Muscle of leg (tissue), 16 donors: ENCODE measurements at places on chromosomes 4 and X. TPM values are rescaled to one million over a fixed set of nuclear protein-coding genes. Genes with fewer than 3 reads are reported as not detected.

The MAGEE2 gene
- total RNA-seq, result 0.27 TPM

The HELT gene
- total RNA-seq, result not detected

- H3K4me3 ChIP-seq, result peak within 1 kb of the TSS; percentile 52
- H3K4me1 ChIP-seq, result no peaks in the 10 kb centered on the region
- H3K36me3 ChIP-seq, result no peaks in the 10 kb centered on the region
- DNase-seq, result peak; percentile 62
These were observed at the start of gene GUCY1A1 for GRCh38 chr4:155666344-155667221. TSS of gene GUCY1A1 (plus strand) at chr4:155666848. CDS start at chr4:155696868, 30,020 bp downstream.

GRCh38 chr4:47418147-47418546 lies 45.4 kb downstream of the COMMD8 start:
- no peaks in the 10 kb centered on the region for H3K4me1 ChIP-seq
- H3K4me3 ChIP-seq, result no peak overlapping the region
- DNase-seq, result peak; percentile 16
- H3K27ac ChIP-seq, result no peak overlapping the region
- no peaks in the 10 kb centered on the region for H3K36me3 ChIP-seq
- no peaks in the 10 kb centered on the region for H3K27me3 ChIP-seq

The CENPI gene
- total RNA-seq, result 6.6 TPM

The ZBED1 gene
- 16.4 TPM for total RNA-seq

The TLR3 gene
- total RNA-seq, result 1.6 TPM

The CYSLTR1 gene
- total RNA-seq, result 11.1 TPM

The COX7B2 gene
- not detected for total RNA-seq

- H3K4me3 ChIP-seq, result no peak overlapping the region
- H3K36me3 ChIP-seq, result no peaks in the 10 kb centered on the region
- H3K27me3 ChIP-seq, result peaks cover 23% of the 10 kb centered on the region
- no peaks in the 10 kb centered on the region for H3K4me1 ChIP-seq
- DNase-seq, result no peak
These were observed 187.4 kb upstream of the RPS6KA3 start for GRCh38 chrX:20454117-20454516.

GRCh38 chr4:153571006-153571545 lies 104.9 kb downstream of the TMEM131L start:
- H3K4me1 ChIP-seq, result peaks cover 25% of the 10 kb centered on the region
- no peak overlapping the region for H3K27ac ChIP-seq
- H3K4me3 ChIP-seq, result no peak overlapping the region
- H3K36me3 ChIP-seq, result peaks cover 6% of the 10 kb centered on the region
- DNase-seq, result no peak

The UGT2B10 gene
- not detected for total RNA-seq

- no peaks in the 10 kb centered on the region for H3K27me3 ChIP-seq
- no peak overlapping the region for H3K27ac ChIP-seq
- H3K4me3 ChIP-seq, result no peak overlapping the region
- no peaks in the 10 kb centered on the region for H3K36me3 ChIP-seq
These were observed 63.8 kb downstream of the STOX2 start for GRCh38 chr4:183968931-183969330.

The PDCL2 gene
- total RNA-seq, result not detected

The PAGE4 gene
- total RNA-seq, result 1.2 TPM

DNA sequence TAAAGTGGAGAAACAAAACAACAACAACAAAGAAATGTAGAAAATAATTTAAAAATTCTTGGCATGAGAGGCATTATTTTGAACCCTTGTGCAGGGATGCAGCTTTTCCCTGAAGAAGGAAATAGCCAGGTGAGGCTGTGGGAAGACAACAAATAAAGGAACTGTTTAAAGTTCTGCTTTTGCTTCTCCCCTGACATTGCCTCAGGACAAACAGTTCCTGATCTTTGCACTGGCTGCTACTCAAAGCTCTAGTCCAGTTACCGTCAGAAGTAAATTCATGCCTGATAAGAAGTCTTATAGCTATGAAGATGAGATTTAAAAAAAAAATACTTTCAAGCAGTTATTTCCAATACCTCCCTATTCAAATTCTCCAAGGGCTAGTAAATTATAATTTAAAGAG lies 233.8 kb downstream of the IL15 start:
- no peaks in the 10 kb centered on the region for H3K27me3 ChIP-seq
- no peak for DNase-seq
- H3K4me1 ChIP-seq, result no peaks in the 10 kb centered on the region
- H3K4me3 ChIP-seq, result no peak overlapping the region
- H3K27ac ChIP-seq, result no peak overlapping the region

DNA sequence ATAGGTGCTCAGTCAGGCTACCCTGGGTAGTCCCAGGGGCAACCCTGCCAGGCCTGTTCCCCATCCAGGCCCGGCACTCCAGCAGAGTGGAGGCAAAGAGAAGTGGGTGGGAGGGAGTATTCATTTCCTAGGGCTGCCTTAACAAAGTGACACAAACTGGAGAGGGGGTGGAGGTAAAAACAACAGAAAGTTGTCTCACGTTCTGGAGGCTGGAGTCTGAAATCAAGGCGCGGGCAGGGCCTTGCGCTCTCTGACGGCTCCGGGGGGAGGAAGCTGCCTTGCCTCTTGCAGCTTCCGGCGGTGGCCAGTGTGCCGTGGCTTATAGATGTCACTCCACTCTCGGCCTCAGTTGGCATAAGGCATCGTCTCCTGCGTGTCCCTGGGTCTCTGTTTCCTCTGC lies 90.8 kb downstream of the DCTD start:
- H3K27ac ChIP-seq, result no peak overlapping the region
- DNase-seq, result no peak
- H3K4me3 ChIP-seq, result no peak overlapping the region
- H3K27me3 ChIP-seq, result no peaks in the 10 kb centered on the region
- peaks cover 4% of the 10 kb centered on the region for H3K4me1 ChIP-seq

The FAM184B gene
- 5.1 TPM for total RNA-seq

GRCh38 chr4:174154215-174154854 lies 129.1 kb downstream of the FBXO8 start:
- DNase-seq, result peak; percentile 20
- H3K27me3 ChIP-seq, result no peaks in the 10 kb centered on the region
- no peak overlapping the region for H3K4me3 ChIP-seq
- H3K27ac ChIP-seq, result no peak overlapping the region
- H3K4me1 ChIP-seq, result no peaks in the 10 kb centered on the region
- H3K36me3 ChIP-seq, result no peaks in the 10 kb centered on the region

The CXCL1 gene
- total RNA-seq, result 0.13 TPM

The SAGE1 gene
- not detected for total RNA-seq

The JCHAIN gene
- 2.3 TPM for total RNA-seq
